IgD-negative memory B cell (primary cell): ENCODE measurements at places on chromosomes 12 and 14. TPM values are rescaled to one million over a fixed set of nuclear protein-coding genes. Genes with fewer than 3 reads are reported as not detected.

Gene ERBB3
- 0.83 TPM for polyA plus RNA-seq

Gene SCNN1A
- polyA plus RNA-seq: not detected

Gene OR9K2
- polyA plus RNA-seq: not detected

Gene WIF1
- not detected for polyA plus RNA-seq

Gene TAMALIN
- polyA plus RNA-seq: 6.4 TPM

Gene OAS3
- 12.9 TPM for polyA plus RNA-seq

Gene PTPRB
- polyA plus RNA-seq: 0.30 TPM

Gene HDAC7
- 20.9 TPM for polyA plus RNA-seq

Gene GARIN6
- polyA plus RNA-seq: not detected

Gene TGM1
- not detected for polyA plus RNA-seq

Gene SERPINA9
- 0.63 TPM for polyA plus RNA-seq

Gene TCTN2
- 0.43 TPM for polyA plus RNA-seq

Gene MMP17
- 3.4 TPM for polyA plus RNA-seq

Gene GPR162
- polyA plus RNA-seq: not detected

Gene NGB
- polyA plus RNA-seq: not detected

Gene AACS
- polyA plus RNA-seq: 4.2 TPM

Gene ESPL1
- polyA plus RNA-seq: not detected

Gene PARP2
- 10.1 TPM for polyA plus RNA-seq

Gene SERPINA12
- polyA plus RNA-seq: not detected

Gene YARS2
- polyA plus RNA-seq: 20.8 TPM

Gene CD69
- 177 TPM for polyA plus RNA-seq

Gene KRT85
- not detected for polyA plus RNA-seq

Gene RNF31
- polyA plus RNA-seq: 54.3 TPM

Gene DIO2
- not detected for polyA plus RNA-seq

Gene SMOC1
- polyA plus RNA-seq: not detected

Gene ALKBH1
- 10.2 TPM for polyA plus RNA-seq

Gene CLMN
- 8.2 TPM for polyA plus RNA-seq

Gene SALL2
- polyA plus RNA-seq: 0.34 TPM

Gene TAS2R14
- 1.0 TPM for polyA plus RNA-seq

Gene LBHD2
- polyA plus RNA-seq: not detected

Gene PROX2
- not detected for polyA plus RNA-seq

Gene POLE2
- polyA plus RNA-seq: not detected

Gene PRIM1
- polyA plus RNA-seq: 38.0 TPM

Gene HOMEZ
- polyA plus RNA-seq: 5.6 TPM

Gene PNMA1
- 20.9 TPM for polyA plus RNA-seq

Gene EPYC
- polyA plus RNA-seq: not detected

Gene KRT75
- not detected for polyA plus RNA-seq

Gene IL31
- polyA plus RNA-seq: not detected

Gene OXA1L
- polyA plus RNA-seq: 60.7 TPM

Gene KRT72
- not detected for polyA plus RNA-seq

Gene SAMD15
- polyA plus RNA-seq: 0.08 TPM

Gene SELPLG
- polyA plus RNA-seq: 37.0 TPM

Gene HNRNPC
- 741 TPM for polyA plus RNA-seq

Gene PLEKHH1
- not detected for polyA plus RNA-seq

Gene NPFF
- not detected for polyA plus RNA-seq
